ENCODE measurements at places on chromosomes 5 and 9.
A peak's percentile ranks its signal among the peaks of the same experiment; 100 is the strongest.

DNA sequence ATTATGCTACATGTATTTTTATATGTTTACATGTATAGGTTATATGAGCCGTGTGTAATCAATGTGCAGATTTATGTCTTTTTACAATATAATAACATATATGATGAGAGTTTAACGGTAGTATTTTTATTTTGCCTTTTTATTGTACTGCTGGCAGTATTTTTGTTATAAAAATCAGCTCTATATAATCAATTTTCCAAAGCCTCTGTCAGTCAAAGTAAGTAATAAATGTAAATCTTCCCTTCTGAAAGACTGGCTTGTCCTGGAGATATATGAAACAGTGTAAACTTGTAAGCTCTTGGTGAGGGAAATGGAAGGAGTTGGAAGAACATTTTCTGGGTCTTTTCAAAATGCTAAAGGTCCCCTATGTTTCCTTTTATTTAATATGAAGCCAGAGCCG, 173.8 kb downstream of the SSBP2 start:
- DNase-seq, result no peak
- peaks cover 10% of the 10 kb centered on the region for H3K36me3 ChIP-seq
- no peaks in the 10 kb centered on the region for H3K27me3 ChIP-seq
- H3K27ac ChIP-seq, result no peak overlapping the region
- H3K4me3 ChIP-seq, result no peak overlapping the region

- peaks cover 2% of the 10 kb centered on the region for H3K27me3 ChIP-seq
- H3K36me3 ChIP-seq, result no peaks in the 10 kb centered on the region
- H3K27ac ChIP-seq, result no peak overlapping the region
- no peaks in the 10 kb centered on the region for H3K4me1 ChIP-seq
- no peak for DNase-seq
Measured at GRCh38 chr9:115378241-115378640, 260.3 kb upstream of the TNC start.

- no peaks in the 10 kb centered on the region for H3K4me1 ChIP-seq
- no peak for DNase-seq
- no peaks in the 10 kb centered on the region for H3K36me3 ChIP-seq
- H3K4me3 ChIP-seq, result no peak overlapping the region
- H3K27me3 ChIP-seq, result peaks cover 4% of the 10 kb centered on the region
Measured at GRCh38 chr5:169576181-169576598, 7.4 kb upstream of the SPDL1 start.

GRCh38 chr5:133884569-133885311, 83.7 kb downstream of the C5orf15 start:
- H3K27me3 ChIP-seq, result no peaks in the 10 kb centered on the region
- no peak overlapping the region for H3K27ac ChIP-seq
- H3K4me3 ChIP-seq, result no peak overlapping the region
- no peak for DNase-seq

- no peak overlapping the region for H3K27ac ChIP-seq
- H3K27me3 ChIP-seq, result no peaks in the 10 kb centered on the region
- H3K4me3 ChIP-seq, result no peak overlapping the region
- H3K36me3 ChIP-seq, result peaks cover 8% of the 10 kb centered on the region
- DNase-seq, result peak; percentile 59
- H3K4me1 ChIP-seq, result no peaks in the 10 kb centered on the region
Measured at GRCh38 chr5:149990518-149991376, 9.7 kb downstream of the TIGD6 start.

DNA sequence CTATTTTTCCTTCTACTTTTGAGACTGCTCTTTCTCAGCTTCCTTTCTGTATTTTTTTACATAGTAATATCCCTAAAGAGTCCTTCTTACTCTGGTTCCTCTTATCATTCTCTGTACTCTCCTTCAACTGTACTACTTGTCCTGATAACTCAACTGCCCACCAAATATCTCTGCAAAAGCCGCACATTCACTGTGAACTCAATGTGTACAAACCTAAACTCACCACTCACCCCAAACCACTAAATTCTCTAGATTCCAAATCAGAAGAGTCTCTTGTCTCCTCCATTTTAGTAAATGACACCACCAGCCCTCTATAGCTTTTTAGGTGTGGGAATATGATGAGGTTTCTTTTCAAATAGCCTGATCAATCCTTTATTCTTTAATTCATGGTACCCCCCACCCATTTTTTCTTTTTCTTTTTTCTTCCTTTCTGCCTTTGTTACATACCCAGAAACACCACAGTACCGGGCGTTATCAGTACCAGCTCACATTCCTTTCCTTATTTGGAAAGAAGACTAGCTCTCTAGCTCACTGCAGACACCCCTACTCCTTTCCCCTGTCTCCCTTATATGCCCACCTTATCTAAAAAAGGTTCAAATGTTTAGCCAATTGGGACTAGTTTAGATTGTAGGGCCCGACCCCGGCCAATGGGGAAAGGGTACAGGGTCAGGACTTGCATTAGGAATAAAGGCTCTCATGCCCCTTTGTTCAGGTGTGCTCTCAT, 63.1 kb upstream of the RANBP6 start:
- peaks cover 13% of the 10 kb centered on the region for H3K4me1 ChIP-seq
- no peak overlapping the region for H3K27ac ChIP-seq
- DNase-seq, result no peak
- H3K27me3 ChIP-seq, result peaks cover 8% of the 10 kb centered on the region
- no peak overlapping the region for H3K4me3 ChIP-seq

DNA sequence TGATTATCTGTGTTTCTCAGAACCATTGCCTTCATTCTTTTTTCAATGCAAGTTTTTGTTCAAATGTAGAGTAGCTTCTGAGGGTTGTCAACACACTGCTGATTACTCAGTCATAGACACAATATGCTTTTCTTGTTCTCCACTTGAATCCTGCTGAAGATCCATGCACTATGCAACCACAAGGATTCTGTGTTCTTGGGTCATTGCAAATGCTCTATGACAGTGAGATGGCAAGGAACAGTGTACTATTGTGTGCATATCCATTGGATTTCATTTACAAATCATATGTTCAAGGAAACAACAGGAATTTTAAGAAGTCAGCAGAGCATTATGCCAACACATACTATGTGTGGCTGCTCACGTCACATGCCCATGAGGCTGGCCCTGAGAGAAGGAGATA, 1590.2 kb downstream of the EFNA5 start:
- no peaks in the 10 kb centered on the region for H3K36me3 ChIP-seq
- no peaks in the 10 kb centered on the region for H3K27me3 ChIP-seq
- H3K27ac ChIP-seq, result no peak overlapping the region
- H3K4me1 ChIP-seq, result no peaks in the 10 kb centered on the region

- peaks cover 59% of the 10 kb centered on the region for H3K4me1 ChIP-seq
- H3K27me3 ChIP-seq, result peaks cover 19% of the 10 kb centered on the region
- H3K36me3 ChIP-seq, result no peaks in the 10 kb centered on the region
- no peak for DNase-seq
Measured at GRCh38 chr5:6716629-6717149, 3.5 kb downstream of the TENT4A start.

DNA sequence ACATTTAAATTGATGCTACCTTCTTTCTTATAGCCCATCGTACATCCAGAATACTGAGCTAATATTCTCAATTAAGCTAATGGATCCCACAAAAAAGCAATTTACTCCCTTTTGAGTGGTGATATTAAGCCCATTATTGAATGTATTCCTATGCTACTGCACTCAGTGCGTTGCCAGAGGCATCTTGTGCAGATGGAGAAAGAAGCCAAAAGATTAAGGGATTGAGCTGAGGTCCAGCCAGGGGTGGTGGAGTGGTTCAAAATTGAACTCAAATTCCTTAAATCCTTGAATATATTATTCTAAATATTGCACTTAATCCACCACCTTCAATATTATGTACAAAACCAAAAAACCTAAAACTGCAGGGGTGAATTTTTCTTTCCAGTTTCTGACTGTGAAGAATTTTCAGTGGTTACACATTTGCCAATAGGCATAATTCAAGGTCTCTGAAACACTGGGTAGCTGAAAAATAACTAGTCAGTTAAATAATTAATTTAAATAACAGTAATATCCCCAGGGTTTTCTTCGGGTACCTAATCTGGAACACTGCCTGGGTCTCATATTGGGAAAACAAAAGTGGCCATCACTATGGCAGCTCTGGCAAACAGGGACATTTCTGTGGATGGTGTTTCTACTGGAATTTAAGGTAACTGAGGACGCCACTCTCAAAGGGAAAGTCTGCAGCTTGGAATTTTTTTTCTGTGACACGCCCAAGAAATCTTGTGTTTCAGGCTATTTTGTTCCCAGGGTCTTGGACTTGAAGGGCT, 6.2 kb upstream of the LIFR start:
- no peak overlapping the region for H3K4me3 ChIP-seq
- no peak for DNase-seq
- H3K4me1 ChIP-seq, result no peaks in the 10 kb centered on the region
- H3K27me3 ChIP-seq, result peaks cover 7% of the 10 kb centered on the region

DNA sequence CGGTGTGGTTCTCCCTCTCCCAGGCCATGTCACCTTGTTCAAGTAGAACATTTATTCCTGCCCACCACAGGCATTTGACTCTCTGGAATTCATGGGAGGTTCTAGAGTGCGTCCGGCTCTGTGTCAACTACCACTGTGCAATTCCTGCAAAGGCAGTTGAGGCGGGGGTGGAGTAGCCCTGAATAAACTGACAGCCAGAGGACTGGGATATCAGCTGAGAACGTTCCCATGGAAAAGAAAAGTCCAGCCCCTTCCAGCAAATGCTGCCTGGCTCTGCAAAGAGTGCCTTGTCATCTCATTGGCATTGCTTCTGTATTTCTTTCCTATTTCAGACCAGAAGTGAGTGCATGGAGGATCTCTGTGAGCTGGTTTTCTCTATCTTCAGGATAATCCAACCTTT, 18.9 kb upstream of the MEGF9 start:
- H3K27me3 ChIP-seq, result peaks cover 2% of the 10 kb centered on the region
- H3K27ac ChIP-seq, result no peak overlapping the region
- no peaks in the 10 kb centered on the region for H3K4me1 ChIP-seq
- H3K36me3 ChIP-seq, result no peaks in the 10 kb centered on the region

- peak; percentile 28 for DNase-seq
- H3K4me3 ChIP-seq, result peak overlapping the region; percentile 79
- H3K27me3 ChIP-seq, result peaks cover 6% of the 10 kb centered on the region
- peaks cover 4% of the 10 kb centered on the region for H3K36me3 ChIP-seq
Measured at GRCh38 chr5:143229426-143229895, 174.0 kb downstream of the NR3C1 start.

- H3K27ac ChIP-seq, result no peak overlapping the region
- DNase-seq, result no peak
- H3K4me3 ChIP-seq, result no peak overlapping the region
- H3K4me1 ChIP-seq, result no peaks in the 10 kb centered on the region
- H3K27me3 ChIP-seq, result no peaks in the 10 kb centered on the region
Measured at GRCh38 chr9:9004810-9005209, 1205.2 kb upstream of the DMAC1 start.

DNA sequence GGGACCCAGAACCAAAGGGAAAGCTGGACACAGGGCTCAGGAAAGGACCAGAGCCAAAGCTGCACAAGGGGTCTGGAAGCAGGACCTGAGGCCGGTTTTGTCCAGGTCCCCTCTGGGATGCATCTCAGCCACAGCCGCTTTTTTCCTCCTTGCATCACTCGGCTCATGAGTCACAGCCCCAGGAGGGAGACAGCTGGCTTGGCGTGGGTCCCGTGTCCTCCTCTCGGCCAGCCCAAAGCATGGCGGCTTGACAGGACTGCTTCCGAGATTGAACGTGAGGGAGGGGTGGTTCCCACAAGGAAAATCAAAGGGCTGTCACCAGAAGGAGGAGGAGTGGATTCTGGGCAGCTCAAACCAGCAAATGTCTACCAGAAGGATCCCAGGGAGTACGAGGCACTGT, 56.7 kb upstream of the CPLX2 start:
- H3K4me3 ChIP-seq, result no peak overlapping the region
- no peak for DNase-seq
- H3K27me3 ChIP-seq, result peaks cover 4% of the 10 kb centered on the region
- H3K4me1 ChIP-seq, result no peaks in the 10 kb centered on the region
- H3K36me3 ChIP-seq, result no peaks in the 10 kb centered on the region

DNA sequence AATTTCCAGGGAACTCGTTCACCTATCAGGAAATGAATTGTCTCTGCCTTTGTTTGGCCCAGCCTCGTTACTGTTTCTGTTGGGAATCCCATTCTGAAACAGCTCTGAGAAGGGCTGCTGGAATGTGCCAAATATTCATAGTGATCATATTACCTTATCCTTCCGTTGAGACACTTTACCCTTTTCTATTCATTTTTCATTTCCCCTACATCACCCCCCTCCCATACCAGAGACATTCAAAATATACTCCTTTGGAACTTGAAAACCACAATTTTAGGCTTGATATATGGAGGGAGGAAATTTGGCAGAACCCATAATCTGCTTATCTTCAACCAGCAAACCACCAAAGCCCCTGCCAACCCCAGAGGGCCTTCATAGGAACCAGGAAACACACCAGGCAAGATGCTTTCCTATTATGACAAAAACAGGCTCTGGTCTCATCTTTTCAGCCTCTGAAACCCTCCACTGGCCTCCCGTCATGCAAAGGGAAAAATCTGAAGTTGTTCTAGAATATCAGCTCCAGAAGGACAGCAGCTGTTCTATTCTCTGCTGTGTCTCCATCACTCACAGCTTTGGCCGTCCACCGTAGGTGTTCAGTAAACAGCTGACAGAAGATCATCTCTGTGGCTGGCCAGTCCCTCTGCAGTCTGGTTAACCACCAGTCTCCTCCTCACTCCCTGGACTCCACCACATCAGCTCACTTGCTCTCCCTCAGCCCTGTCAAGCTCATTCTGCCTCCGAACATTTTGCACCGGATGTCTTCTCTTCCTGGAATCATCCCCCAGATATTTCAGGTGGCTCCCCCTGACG, 217.2 kb upstream of the WWC1 start:
- H3K4me3 ChIP-seq, result no peak overlapping the region
- DNase-seq, result no peak
- peaks cover 3% of the 10 kb centered on the region for H3K4me1 ChIP-seq

DNA sequence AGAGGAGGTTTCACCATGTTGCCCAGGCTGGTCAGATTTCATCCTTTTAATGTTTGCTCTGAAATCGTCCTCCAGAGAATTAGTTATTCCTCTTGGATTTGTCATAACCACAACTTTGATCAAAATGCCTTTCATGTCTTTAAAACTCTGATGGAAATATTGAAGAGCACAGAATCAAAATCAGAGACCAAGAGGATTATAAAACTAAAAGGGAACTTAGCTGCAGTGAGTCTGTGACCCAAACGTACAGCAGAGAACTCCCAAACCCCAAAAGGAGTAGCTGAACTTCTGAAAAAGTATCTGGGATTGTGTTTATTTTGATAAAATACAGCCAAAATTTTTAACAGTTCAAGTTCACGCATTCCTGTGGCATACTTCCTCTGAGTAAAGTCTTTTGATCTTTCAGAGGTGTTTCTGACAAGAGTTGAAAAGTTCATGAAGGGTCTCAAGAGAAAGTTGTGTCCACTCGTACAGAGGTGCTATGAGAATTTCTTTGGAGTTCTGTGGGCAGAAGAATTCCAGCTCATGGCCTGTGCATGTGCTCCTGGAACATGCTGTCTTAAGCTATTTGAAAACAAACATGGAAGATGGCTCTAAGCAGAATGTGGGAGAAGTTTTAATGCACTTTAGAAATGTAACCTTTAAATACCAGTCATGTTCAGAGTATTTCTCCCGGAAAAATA, 124.0 kb downstream of the ESM1 start:
- no peak for DNase-seq
- no peak overlapping the region for H3K4me3 ChIP-seq
- H3K27me3 ChIP-seq, result peaks cover 9% of the 10 kb centered on the region
- H3K4me1 ChIP-seq, result no peaks in the 10 kb centered on the region
